Airway epithelial cell (primary cell): ENCODE measurements at places on chromosomes 13 and 19. TPM values are rescaled to one million over a fixed set of nuclear protein-coding genes. Genes with fewer than 3 reads are reported as not detected.

Gene TMIGD2
- total RNA-seq, result not detected in 2 replicates

Gene BEST2
- total RNA-seq, result not detected in 2 replicates

Gene GPR12
- not detected in 2 replicates for total RNA-seq

Gene CYP2S1
- total RNA-seq, result 24.9 and 26.9 TPM in 2 replicates

Gene TMEM205
- total RNA-seq, result 161 and 202 TPM in 2 replicates
